Vagina (tissue), 2 donors: ENCODE measurements at places on chromosomes 3 and 15. TPM values are rescaled to one million over a fixed set of nuclear protein-coding genes. Genes with fewer than 3 reads are reported as not detected.

Gene SCAANT1
- total RNA-seq = not detected

Gene KNG1
- total RNA-seq = not detected

Gene SATB1
- total RNA-seq = 51.3 TPM

Gene PPP2R3A
- total RNA-seq = 15.5 TPM

Gene P2RY12
- 1.2 TPM for total RNA-seq

Gene TPRG1
- total RNA-seq = 21.6 TPM

Gene GABRG3
- not detected for total RNA-seq

Gene EXD1
- not detected for total RNA-seq

Gene ATOSA
- total RNA-seq = 63.3 TPM
